Activated naive CD4-positive, alpha-beta T cell (primary cell): ENCODE measurements at places on chromosomes 12 and 14.

DNA sequence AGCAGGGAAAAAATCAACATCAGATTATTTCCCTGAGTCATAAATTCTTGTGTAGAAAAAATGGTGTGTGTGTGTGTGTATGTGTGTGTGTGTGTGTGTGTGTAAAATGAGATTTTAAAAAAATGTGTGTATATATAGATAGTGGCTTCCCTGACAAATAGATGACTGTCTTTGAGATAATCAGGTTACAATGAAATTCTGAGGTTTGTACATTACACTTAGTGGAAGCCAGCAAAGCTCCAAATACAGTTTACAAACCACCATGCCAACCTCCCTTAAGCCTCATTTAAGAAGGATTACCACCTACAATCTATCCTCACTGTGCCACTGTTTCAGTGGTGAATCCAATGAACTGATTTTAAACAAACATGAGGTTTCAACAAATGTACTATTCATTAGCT is 93.8 kb downstream of the MED13L start:
- DNase-seq = no peak

- no peak for DNase-seq
Measured at GRCh38 chr14:105646175-105646574, 119.8 kb downstream of the TMEM121 start.

DNA sequence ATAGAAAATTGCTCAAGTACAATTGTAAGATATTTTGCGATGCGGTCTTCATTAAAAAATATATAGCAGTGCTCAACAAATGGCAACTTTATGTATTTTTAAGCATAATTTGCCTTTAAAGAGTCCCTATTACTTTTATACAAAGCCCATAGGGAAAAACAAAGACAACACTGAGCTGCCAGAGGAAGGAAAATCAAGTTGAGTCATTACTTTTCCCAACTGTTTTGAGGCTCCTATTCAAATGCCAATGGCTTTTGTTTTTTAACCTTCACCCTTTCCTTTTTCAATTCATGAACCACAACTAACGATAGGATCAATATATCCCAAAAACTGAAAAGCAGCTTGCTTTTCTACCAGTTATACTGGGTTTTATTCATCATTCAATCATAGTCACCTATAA is 157.6 kb upstream of the PLEKHA5 start:
- DNase-seq = no peak

- no peak for DNase-seq
Measured at GRCh38 chr12:48388460-48388859, 37.7 kb upstream of the ZNF641 start.
